ENCODE measurements at places on chromosomes 16 and 17.

GRCh38 chr17:77952368-77952767, 6.1 kb upstream of the TNRC6C start:
- DNase-seq: no peak

- DNase-seq: no peak
Observed at GRCh38 chr17:19262650-19263631, 25.8 kb downstream of the EPN2 start.

DNA sequence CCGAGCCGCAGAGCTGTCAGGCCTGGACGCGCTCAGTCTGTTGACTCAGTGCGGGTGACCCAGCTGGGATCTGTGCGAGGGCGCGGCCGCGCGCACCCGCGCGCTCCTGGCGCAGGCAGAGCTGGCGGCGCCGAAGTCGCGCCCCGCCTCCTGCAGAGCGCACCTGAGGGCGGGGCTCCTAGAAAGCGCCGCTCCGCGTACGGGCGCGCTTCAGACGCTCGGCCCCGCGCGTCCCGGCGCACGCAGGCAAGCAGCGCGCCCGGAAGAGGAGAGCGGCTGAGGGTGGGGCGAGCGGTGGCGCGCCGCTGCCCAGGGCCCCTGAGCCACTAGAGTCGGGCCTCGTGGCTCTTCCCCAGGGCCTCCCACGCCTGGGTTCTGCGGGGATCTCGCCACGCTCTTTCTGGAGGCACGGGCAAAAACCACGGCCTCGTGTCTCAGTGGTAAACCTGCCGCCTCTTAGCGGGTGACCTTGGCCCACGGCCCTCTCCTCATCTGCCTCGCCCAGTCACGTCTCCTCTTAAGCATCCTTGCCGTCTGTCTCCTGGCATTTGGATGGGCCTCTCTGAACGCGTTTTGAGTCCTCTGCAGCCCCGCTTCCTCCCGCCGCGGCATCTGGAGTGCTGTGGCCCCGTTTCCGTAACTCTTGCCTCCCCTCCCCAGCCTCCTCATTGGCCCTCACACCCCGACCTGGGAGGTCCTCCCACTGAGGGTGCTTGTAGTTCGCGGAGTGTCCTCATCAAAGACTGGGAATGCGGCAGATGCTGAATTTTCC, at the start of gene ABCA5:
ABCA5 (minus strand) TSS at position 74 of the 772 bp plus-strand sequence. CDS start 12,718 bp downstream, outside the sequence.
- DNase-seq: peak; percentile 62

- DNase-seq: no peak
Observed at GRCh38 chr16:14475370-14476139, 154.5 kb downstream of the PARN start.

DNA sequence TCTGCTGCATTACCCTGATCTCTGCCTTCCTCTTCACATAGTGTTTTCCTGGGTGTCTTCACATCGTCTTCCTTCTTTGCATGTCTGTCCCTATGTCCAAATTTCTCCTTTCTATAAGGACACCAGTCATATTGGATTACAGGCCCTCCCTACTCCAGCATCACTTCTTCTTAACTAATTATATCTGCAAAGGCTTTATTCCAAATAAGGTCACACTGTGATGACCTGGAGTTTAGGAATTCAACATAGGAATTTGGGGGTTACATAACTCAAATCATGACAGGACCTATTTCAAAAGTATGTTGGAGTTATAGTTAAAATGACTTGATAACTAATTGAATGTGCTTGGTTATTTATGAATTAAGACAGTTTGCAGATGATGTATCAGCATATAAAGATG, 490.5 kb upstream of the ERCC4 start:
- no peak for DNase-seq

DNA sequence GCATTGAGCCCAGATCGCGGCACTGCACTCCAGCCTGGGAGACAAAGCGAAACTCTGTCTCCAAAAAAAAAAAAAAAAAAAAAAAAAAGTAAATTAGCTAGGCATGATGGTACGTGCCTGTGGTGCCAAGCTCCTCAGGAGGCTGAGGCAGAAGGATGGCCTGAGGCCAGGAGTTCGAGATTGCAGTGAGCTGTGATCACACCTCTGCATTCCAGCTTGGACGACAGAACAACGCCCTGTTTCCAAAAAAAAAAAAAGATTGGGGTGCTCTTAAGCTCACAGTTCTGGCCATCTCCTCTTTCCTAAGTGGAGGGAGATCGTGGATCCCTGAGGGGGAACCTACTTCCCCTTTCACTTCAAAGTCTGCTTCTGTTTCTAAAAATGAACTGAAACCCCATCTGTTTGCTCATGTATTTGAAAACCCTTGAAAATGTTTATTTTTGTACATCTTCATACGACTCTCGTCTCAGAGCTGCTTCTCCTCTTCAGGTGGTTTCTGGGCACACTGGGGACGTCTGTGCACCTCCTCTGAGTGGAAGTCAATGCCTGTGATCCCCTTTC, 138.8 kb downstream of the PRKCA start:
- DNase-seq: no peak

GRCh38 chr16:11107780-11108465, 148.1 kb downstream of the SOCS1 start:
- no peak for DNase-seq

GRCh38 chr17:9132944-9133610, 111.8 kb downstream of the NTN1 start:
- no peak for DNase-seq

GRCh38 chr17:78430892-78431691, 52.6 kb downstream of the PGS1 start:
- no peak for DNase-seq

DNA sequence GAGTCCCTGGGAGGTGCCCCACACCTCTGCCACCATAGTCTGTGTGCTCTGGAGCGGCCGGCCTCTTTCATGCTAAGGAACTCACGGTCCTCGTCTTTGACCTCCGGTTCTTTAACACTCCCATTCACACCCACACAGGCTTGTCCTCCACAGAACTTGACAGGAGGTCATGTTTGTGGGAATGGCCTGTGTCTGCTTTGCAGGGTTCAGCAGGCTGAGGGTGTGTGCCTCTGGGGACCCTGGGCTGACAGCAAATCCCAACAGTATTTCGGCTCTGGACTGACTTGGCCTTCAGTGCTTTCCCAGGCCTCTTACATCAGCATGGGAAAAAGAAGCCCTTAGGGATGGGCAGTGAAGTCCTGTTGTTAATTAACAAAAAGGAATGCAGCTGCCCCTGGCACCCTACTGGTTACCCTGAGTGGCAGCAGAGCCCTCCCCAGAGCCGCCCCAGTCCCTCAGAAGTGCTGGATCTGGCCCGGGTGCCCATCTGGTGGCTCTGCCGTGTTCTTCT, 35.4 kb upstream of the ADORA2B start:
- no peak for DNase-seq

GRCh38 chr16:23080329-23080728, 68.9 kb downstream of the USP31 start:
- DNase-seq: no peak

- DNase-seq: no peak
Observed at GRCh38 chr16:56047307-56048234, 143.7 kb upstream of the GNAO1 start.

DNA sequence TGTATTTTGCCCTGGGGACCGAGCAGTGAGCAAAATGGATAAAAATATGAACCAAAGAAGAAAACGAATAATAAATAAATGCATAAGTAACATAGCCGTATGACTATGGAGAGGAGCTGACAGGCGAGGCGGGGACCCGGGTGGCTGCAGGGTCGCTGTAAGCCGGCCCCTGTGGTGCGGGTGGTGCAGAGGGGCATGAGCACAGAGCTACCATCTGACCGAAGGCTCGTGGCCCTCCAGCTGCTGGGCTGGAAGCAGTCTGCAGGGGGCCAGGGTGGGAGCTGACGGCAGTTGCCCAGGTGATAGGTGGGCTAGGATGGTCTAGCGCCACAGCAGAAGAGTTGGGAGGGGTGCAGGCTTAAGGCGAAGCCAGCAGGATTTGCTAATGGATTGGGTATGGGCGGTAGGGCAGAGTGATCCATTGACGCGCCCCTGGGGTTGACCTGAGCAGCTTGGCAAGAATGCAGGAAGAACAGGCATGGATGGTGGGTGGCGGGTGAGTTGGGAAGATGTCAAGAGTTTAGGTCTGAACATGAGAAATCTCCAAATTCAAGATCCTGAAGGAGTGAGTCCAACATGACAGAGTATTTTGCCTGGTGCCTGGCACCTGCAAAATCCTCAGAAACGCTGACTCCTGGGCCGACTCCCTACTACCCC, 228.0 kb downstream of the FOXL1 start:
- no peak for DNase-seq

- no peak for DNase-seq
Observed at GRCh38 chr16:85253084-85253941, 141.0 kb upstream of the CIBAR2 start.

DNA sequence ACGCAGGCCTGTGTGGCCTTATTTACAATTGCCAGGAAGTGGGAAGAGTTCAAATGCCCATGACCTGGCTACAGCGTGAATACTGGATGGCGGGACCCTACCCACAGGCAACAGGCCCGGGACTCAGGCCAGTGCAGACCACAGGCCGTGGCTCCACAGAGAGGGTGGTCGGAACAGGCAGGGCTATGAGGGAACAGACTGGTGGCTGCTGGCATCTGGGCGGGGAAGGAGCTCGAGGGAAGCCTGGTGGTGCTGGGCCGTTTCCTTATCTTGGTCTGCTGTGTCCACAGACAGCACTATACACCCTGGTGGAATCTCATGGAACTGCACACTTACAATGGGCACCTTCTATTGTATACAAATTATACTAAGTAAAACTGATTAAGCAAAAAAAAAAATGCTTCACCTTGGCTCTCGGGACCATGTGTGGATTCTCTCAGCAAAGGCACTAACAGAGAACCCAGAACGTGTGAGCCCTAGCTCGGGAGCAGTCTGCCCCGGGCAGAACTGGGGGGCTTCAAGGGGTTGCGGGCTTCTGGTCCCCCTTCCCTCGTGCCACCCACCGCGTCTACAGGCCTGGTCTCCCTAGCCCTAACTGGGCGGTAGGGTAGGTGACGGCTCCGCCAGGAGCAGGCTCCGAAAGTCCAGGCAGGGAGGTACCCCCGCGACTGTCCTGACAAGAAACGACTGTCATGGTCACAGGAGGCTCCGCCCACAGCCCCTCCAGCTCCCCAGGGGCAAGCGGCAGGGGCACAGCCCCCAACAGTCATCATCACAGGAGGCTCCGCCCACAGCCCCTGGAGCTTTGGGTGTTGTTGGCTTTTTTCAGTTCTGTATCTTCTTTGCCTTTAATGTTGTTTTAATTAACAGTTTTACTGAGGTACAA, 21.8 kb downstream of the CEP131 start:
- DNase-seq: no peak

Measured in esophagus squamous epithelium (tissue), 5 donors.